ENCODE measurements at places on chromosomes 12 and 14. TPM values are rescaled to one million over a fixed set of nuclear protein-coding genes. Genes with fewer than 3 reads are reported as not detected.

ART4 gene
- total RNA-seq = 0.09 TPM

TMEM52B gene
- 0.27 TPM for total RNA-seq

LRP1-AS gene
- not detected for total RNA-seq

SRSF9 gene
- total RNA-seq = 75.4 TPM

KRT77 gene
- total RNA-seq = 0.09 TPM

NOC4L gene
- 8.5 TPM for total RNA-seq

ABCC9 gene
- 12.6 TPM for total RNA-seq

SLC25A21 gene
- total RNA-seq = 1.7 TPM

CCDC177 gene
- total RNA-seq = 4.5 TPM

SLC35F4 gene
- 6.5 TPM for total RNA-seq

KCNJ8 gene
- total RNA-seq = 4.1 TPM

EMP1 gene
- 20.1 TPM for total RNA-seq

RHOJ gene
- 16.2 TPM for total RNA-seq

PMCH gene
- total RNA-seq = not detected

GLT8D2 gene
- 9.2 TPM for total RNA-seq

ALKBH1 gene
- 12.3 TPM for total RNA-seq

LPAR5 gene
- 0.82 TPM for total RNA-seq

PRKD1 gene
- total RNA-seq = 26.0 TPM

PIK3C2G gene
- total RNA-seq = 10.5 TPM

TMEM233 gene
- total RNA-seq = not detected

CRIP1 gene
- 0.73 TPM for total RNA-seq

DTX1 gene
- 18.4 TPM for total RNA-seq

NR1H4 gene
- total RNA-seq = 0.18 TPM

RD3L gene
- not detected for total RNA-seq

C12orf54 gene
- not detected for total RNA-seq

SLC35E3 gene
- total RNA-seq = 16.2 TPM

KLRD1 gene
- total RNA-seq = 0.27 TPM

LRRC23 gene
- 12.8 TPM for total RNA-seq
